ENCODE measurements at places on chromosomes 1 and 21. TPM values are rescaled to one million over a fixed set of nuclear protein-coding genes. Genes with fewer than 3 reads are reported as not detected.
A peak's percentile ranks its signal among the peaks of the same experiment; 100 is the strongest.

- no peak for DNase-seq
Observed at GRCh38 chr1:171995573-171995972, 154.3 kb downstream of the DNM3 start.

Gene RHBG
- total RNA-seq: 0.73 TPM

GRCh38 chr1:201742955-201743805 is 85.8 kb upstream of the IPO9 start:
- DNase-seq: no peak

DNA sequence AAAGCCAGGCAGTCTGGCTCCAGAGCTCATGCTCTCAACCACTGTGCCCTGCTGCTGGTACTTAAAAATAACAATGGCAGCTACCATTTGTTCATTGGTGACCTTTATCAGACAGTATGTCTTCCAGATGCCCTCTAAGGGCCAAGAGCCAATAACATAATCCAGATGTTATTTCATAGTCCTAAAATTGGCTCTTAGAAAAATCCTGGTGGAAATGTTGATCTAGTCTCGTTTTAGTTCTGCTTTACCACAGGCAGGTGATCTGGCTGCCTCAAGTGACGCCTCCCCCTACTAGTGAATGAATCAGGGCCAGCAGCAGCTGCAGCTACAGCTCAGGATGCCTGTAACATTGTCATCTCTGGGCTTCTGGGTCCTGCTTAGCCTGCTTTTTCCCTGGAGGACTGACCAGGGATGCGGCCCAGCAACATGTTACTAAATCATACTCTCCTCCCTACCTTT is 12.6 kb upstream of the HMGN2 start:
- DNase-seq: no peak

GRCh38 chr1:236724049-236724448 is 37.8 kb downstream of the ACTN2 start:
- no peak for DNase-seq

- DNase-seq: no peak
Observed at GRCh38 chr1:118113261-118113660, 71.8 kb downstream of the SPAG17 start.

DNA sequence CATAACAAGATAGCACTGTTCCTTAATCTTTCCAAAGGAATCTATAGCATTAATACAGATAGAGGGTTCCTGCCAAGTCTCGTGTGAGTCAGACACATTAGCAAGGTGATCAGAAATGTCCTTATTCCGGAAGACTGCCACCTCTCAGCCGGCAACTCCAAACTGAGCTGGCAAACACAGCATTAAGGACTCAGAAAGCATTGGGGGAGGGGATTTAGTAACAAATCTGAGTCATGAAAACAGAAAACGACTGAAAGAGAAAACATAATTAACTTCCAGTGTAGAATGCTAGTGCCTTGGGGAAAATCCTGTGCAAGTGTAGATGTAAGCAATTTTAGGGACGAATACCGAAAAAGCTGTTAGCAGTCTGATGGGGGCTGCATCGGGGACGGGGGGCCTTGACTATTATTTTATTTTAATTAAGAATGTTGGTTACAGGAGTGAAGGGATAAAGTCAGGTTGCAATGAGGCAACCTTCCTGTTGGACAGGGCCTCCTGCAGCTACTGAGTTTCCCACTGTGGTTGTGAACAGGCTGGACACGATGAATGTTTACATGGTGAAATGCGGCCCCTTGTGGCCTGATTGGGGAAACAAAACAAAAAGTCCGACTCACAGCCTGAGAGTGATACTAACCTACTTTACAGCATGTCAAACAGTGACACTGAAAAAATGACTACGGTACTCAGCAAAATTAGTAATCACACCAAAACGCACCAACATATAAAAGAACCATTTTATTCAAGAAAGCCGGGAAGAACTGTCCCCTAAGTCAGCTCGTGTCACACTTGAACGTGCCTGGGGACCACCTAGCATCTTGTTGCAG is 20.7 kb downstream of the MIS18A start:
- DNase-seq: peak; percentile 75

Gene ANKRD45
- 9.5 TPM for total RNA-seq

GRCh38 chr21:14303731-14304488 is 79.0 kb downstream of the HSPA13 start:
- DNase-seq: no peak

DNA sequence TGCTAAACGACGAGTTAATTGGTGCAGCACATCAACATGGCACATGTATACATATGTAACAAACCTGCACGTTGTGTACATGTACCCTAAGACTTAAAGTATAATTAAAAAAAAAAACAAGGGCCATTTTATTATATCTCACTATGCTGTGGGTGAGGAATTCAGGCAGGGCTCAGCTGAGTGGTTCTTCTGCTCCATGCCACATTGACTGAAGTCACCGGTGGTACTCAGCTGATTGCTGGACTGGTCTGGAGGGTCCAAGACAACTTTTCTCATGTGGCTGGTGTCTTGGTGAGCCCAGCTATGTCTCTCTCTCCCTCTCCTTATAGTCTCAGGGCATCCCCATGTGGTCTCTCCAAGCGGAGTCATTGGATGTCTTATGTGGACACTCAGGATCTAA is 275.0 kb downstream of the GRIK3 start:
- DNase-seq: no peak

- DNase-seq: no peak
Observed at GRCh38 chr1:204523605-204524215, 7.5 kb downstream of the MDM4 start.

- no peak for DNase-seq
Observed at GRCh38 chr1:213094446-213094845, 43.4 kb downstream of the RPS6KC1 start.

Gene PROX1
- 12.4 TPM for total RNA-seq

GRCh38 chr1:17581389-17582123 is 42.1 kb downstream of the ARHGEF10L start:
- DNase-seq: no peak

Gene GIPC2
- 0.64 TPM for total RNA-seq

Measured in cerebellum (tissue), 4 donors.